ENCODE measurements at places on chromosomes 6 and 20.

GRCh38 chr20:50005471-50005981 is 22.7 kb downstream of the SNAI1 start:
- no peak for DNase-seq

GRCh38 chr6:138428944-138429598 is 25.0 kb downstream of the HEBP2 start:
- DNase-seq, result peak; percentile 79

DNA sequence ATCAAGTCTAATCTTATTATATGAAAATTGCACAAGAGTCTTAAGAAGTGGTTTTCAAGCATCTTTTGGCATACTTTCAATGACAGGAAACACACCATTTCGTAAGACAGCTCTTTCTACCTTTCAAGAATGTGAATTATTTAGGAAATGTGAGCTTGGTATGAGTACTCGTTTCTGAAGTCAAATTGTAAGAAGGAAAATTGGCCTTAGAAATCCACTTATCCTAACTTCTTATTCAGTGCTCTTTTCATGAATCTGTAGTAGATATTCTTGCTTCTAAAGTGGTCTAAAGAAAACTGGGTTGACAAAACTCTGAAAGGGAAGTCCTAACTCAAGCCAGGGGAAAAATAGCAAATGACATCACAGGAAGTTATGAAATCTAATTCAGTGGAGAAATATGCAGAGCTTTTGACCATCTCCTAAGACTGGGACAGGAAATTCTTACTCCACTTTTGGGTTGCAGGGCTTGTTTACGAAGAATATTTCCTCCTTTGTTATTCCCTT is 38.5 kb upstream of the OGFRL1 start:
- DNase-seq, result peak; percentile 28

DNA sequence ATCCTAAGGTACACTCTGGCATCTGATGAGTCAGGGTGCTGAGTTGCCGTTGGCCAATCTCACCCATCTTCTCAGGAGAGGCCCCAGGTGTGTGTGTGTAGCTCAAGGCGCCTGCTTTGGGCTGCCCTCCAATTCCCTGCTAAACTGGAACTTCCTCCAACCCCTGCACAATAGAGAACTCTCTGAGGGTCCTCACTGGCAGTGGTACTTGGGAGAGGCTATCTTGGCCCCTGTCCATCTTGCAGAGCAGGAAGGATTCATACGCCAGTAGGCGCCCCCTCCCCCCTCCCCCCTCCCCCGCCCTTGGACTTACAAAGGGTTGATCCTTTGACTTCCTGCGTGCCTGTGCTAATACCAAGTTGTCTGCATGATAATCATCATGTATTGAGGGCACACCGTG is 173.6 kb downstream of the SASH1 start:
- no peak for DNase-seq

DNA sequence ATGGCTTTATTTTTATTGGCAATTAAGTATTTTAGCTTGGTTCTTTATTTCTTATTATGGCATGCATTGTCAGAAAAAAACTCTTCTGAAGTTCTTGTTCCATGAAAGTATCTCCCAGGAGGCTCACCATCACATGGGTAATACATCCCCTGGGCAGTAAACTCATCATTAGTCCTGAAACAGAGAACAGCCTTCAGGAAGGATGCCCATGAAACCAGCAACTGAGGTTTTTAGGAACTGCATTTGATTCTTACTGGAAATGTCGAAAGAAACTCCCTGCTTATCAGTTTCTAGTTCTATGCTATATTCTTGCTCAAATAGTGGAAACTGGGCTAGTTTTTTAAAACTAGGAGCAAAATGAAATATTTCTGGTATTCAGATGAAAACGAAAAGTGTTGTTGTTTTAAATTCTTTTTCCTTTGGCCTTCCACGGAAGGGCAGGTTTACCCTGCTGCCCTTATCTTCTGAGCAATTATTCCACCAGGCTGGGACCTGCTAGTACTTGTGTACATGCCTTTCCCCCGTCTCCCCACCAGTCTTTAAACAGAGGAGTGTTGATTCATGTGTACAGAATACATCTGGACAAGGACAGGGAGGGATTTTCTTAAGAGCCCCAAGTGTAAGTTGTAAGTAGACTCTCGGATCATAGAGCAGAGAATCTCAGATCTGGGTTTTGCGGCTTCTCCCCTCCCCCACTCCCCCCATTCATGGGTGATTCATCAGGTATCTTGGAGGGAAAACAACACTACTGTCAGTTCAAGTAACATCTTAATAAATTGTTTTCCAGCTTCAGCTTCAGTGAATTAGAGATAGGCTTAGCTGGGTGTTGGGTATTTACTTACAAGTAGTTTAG is 81.5 kb downstream of the RTN4IP1 start:
- no peak for DNase-seq

DNA sequence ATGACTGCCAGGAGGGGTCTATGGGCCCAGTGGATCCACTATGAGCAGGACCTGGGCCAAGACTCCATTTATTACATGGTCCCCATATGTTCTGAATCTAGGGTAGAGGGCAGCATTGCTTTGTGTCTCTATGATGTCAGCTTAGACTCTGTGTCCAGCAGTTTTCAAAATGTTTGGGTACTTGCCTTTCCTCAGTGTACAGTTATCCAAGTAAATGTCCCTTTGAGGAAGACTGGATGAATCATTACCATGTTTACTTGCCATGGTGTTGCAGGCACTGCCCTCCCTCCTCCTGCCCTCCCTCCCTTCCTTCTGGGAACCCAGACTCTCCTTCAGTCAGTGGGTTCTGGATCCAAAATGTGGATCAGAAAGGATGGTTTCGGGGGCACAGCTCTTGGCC is 108.6 kb downstream of the NRN1 start:
- DNase-seq, result peak; percentile 6

DNA sequence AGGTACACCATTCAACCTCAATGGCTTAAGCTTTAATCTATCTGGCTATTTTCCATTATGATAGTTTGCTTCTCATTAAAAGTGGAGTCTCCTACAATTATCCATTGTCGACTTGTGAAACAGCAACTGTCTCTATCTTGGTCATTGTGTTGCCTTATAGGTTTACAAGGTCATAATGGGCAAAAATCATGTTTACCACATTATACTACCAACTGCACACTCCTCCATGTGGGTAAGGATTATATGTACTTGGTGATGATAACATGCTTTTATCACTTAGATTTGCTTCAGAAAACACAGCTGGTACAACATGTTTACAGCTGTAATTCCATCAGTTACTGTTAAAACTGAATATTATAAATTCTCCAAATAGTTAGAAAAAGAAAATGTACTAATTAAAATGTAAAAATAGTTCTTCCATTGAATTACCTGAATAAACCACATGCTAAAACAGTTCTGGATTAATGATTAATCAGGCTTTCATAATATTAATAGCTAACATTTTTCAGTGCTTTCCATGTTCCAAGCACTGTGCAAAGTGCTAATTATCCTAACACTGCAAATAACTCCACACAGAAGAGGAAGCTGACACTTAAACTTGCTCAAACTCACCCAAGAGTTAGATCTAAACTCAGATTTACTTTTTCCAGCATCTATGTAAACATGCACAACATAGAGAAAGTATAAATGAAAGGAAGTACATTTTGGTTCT is 96.7 kb downstream of the OGFRL1 start:
- no peak for DNase-seq

DNA sequence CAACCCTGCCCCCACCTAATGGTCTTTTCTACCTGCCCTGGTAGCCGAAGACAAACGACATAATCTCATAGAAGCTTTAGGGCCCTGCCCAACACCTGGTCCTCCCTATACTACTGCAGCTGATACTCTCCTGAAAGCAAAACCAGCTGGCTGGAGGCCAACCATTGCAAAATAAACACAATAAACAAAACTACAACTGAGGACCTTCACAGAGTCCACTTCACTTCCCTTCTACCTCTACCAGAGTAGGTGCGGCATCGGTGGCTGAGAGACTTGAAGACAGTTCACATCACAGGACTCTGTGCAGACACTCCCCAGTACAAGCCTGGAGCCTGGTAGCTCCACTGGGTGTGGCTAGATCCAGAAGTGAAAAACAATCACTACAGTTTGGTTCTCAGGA is 476.2 kb downstream of the MMUT start:
- DNase-seq, result no peak

GRCh38 chr20:48578397-48579098 is 249.3 kb downstream of the PREX1 start:
- no peak for DNase-seq

- no peak for DNase-seq
Observed at GRCh38 chr20:24079661-24080412, 91.3 kb upstream of the GGTLC1 start.

- DNase-seq, result no peak
Observed at GRCh38 chr6:159838020-159838744, 38.1 kb downstream of the PNLDC1 start.

- no peak for DNase-seq
Observed at GRCh38 chr20:63248835-63249591, 5.2 kb downstream of the NKAIN4 start.

DNA sequence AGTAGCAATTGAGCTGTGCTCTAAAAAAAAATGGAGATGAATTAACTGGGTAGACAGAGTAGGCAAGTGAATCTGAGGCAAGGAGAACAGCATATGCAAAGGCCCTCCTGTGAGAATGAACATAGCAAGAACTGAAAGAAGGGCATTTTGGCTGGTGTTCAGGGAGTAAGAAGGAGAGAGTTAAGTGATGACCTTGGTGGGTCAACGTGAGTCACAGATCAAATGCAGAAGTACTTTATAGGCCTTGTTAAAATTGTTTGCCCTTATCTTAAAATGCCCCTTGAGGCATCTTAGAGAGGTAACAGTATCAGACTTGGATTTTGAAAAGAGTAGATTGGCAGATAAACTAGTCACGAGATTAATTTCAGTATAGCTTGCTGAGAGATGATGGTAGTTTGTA is 24.5 kb downstream of the NDUFAF5 start:
- DNase-seq, result no peak

- no peak for DNase-seq
Observed at GRCh38 chr6:66149132-66149531, 442.1 kb upstream of the EYS start.

GRCh38 chr6:118382126-118382525 is 166.0 kb upstream of the PLN start:
- no peak for DNase-seq

- DNase-seq, result no peak
Observed at GRCh38 chr20:21102603-21103311, 3.4 kb downstream of the LINC00237 start.

DNA sequence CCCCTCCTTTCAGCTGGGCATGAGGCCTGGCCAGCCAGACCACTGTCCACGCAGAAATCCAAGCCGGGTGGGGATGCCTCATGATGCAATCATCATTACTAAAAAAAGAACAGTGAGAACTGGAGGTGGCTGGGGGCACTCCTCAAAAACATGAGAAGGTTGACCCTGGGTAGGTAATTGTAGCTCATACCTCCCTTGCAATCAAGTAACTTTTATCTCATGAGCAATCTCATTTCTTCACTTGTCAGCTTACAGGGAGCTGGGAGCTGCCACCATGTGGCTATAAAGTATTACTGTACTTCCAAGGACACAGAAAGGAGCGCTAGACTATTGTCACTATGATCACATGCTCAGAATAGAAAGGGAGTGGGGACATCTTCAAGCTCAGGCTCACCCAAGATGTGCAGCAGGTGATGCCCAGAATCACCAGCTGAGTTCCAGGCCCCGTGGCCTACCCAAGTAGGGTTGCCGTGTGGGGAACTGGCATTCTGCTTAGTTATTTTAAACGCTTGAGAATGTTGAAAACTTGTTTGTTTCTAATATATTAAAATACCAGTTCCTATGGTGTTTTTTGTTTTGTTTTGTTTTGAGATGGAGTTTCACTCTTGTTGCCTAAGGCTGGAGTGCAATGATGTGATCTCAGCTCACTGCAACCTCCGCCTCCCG is 3.0 kb upstream of the CDH26 start:
- DNase-seq, result peak; percentile 34

GRCh38 chr20:22214296-22214695 is 370.1 kb downstream of the FOXA2 start:
- no peak for DNase-seq
